ENCODE measurements at places on chromosomes 5 and 9.

DNA sequence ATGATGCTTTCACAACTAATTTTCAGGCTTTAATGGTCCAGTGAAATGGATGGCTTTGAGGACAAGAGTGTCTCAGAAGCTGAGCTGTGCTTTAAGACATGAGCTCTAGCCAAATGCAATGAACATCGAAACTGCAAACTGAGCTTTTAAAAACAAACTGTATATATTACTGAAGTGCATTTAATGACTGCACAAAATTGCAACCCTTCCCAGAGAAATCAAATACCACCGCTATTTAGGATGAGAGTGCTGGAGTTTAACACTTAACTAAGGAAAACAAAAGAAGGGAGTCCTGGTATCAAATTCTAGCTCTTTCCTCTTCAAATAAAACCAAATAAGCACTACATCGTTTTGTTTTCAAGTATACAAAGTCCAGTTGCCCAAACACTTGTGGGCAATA, 163.9 kb downstream of the SLF1 start:
- peak; percentile 57 for DNase-seq

DNA sequence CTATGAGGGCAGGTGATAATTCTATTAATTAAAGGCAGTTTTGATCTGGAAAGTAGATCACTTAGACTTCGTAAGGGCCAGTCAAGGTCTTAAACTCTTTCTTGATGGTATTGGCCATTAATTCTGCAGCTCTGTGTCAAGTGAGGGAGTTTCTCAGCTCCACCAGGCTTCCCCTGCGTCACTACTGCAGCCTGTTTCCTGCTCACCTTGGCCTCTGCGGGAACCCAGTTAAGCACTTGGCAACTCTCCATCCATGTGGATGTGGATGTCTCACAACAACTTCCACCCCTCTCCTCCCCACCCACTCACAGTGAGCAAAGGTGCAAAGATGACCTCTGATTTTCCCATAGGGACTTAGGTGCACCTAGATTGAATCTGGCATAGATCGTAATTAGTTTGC, 191.6 kb downstream of the PLK2 start:
- no peak for DNase-seq

DNA sequence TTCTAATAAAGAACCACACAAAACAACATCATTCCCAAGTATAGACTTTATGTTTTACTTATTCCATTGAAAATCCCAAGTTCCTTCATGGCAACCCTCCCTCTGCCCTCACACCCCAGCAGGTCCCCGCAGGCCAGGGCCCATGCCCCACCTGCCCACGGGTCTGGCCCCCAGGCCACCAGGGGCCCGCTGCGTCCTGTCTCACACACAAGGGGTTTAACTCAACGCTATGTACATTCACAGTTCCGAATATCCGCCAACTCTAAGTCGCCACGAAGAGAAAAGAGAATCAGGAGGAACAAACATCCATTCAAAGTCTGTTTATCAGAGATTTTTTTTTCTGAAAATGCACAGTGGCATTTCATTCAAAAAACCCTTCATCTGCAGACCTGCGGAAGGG, 16.2 kb upstream of the SLC6A3 start:
- DNase-seq = no peak

DNA sequence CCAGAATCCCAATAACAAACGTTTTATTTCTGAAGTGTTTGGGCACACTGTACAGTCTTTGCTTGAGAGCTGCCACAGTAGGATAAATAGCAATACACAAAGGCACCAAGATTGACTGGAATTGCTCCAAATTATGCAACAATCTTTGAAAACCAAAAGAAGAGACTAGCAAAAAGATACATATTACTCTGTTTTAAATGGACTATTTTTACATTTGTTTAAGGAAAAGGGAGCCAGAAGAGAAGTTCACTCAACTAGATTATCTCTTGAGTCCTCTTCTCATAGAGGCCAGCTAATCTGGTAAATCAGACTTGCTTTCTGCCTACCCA, 385.0 kb upstream of the SLC30A5 start:
- DNase-seq = no peak

DNA sequence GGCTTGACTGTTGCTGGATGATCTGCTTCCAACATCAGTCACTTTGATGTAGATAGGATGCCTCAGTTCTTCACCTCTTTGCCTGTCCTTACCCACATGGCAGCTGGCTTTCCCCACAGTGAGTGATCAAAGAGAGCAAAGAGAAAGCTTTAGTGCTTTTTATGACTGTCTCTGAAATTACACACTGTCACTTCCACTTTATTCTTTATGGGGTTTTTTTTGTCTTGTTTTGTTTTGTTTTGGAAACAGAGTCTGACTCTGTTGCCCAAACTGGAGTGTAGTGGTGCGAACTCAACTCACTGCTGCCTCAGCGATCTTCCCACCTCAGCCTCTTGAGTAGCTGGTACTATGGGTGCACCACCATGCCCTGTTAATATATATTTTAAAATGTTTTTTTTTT, 32.4 kb upstream of the C5orf24 start:
- no peak for DNase-seq

DNA sequence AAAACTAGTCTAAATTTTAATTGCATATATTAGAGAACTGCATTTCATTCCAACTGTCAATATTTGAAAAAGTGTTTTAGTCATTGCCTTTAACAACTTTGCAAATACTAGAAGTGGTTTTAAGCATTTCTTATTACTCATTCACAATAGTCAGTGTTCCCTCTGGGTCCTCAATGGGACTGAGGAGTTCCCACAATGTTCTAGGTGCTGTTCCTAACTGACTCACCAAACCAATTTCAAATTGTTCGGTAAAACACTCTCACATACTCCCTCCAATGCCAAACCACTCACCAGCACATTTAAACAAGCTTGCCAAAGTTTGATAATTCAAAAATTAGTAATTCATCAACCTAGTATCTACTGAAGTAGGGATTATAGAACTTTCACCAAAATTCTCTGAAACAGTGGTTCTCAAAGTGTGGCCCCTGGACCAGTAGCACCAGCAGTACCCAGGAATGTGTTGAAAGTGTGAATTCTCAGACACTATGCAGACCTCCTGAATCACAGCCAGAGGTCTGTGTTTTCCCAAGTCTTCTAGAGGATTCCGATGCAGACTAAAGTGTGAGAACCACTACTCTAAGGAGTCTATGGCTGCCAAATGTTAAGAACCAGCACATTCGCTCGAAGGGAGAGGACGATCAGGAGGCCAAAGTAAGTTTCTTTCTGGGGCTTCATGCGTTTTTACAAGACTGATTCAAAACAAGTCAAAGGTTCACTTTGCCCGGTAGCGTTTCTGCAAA, 72.8 kb downstream of the APBA1 start:
- no peak for DNase-seq

DNA sequence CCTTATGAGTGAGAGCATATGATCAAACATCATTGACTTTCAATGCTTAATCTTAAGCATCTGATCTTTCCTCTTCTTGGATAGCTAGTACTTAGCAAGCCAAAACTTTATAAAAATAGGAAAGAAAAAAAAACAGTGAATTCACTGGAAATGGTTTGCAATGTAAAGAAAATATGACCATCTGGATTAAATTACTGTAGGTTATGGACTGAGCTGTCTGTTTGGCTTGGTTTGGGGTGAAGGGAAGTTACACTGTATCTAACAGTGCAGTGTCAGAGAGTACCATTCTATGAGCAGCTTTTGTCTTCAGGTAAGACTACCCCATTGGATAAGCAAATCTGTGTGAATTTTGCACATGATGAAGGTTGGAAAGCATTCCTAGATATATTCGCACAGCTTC, 151.4 kb downstream of the TLE1 start:
- DNase-seq = no peak

GRCh38 chr5:98470747-98471146, 302.7 kb upstream of the RGMB start:
- no peak for DNase-seq
